LHCN-M2 (cell line): ENCODE measurements at places on chromosomes 2 and 18. TPM values are rescaled to one million over a fixed set of nuclear protein-coding genes. Genes with fewer than 3 reads are reported as not detected.

Gene SPEG
- total RNA-seq, result 36.2 and 41.5 TPM in 2 replicates

Gene FN1
- 3,000 and 3,278 TPM in 2 replicates for total RNA-seq

Gene PRKCE
- 5.8 and 6.0 TPM in 2 replicates for total RNA-seq

Gene DPP10
- not detected in 2 replicates for total RNA-seq

Gene TMEM163
- 0.06 TPM in 2 replicates for total RNA-seq

Gene MSTN
- total RNA-seq, result 6.8 and 11.0 TPM in 2 replicates

Gene COL4A3
- not detected in 2 replicates for total RNA-seq

Gene ALLC
- total RNA-seq, result not detected in 2 replicates

Gene FSHR
- not detected in 2 replicates for total RNA-seq

Gene PSMA8
- total RNA-seq, result not detected in 2 replicates

Gene PUS10
- total RNA-seq, result 4.1 and 5.2 TPM in 2 replicates

Gene USP40
- total RNA-seq, result 28.5 and 30.0 TPM in 2 replicates
